ENCODE measurements at places on chromosomes 5 and 9. TPM values are rescaled to one million over a fixed set of nuclear protein-coding genes. Genes with fewer than 3 reads are reported as not detected.
A peak's percentile ranks its signal among the peaks of the same experiment; 100 is the strongest.

The SPINK4 gene
- total RNA-seq: not detected

The RUSC2 gene
- total RNA-seq: 17.1 TPM

The KCNIP1 gene
- total RNA-seq: 1.0 TPM

DNA sequence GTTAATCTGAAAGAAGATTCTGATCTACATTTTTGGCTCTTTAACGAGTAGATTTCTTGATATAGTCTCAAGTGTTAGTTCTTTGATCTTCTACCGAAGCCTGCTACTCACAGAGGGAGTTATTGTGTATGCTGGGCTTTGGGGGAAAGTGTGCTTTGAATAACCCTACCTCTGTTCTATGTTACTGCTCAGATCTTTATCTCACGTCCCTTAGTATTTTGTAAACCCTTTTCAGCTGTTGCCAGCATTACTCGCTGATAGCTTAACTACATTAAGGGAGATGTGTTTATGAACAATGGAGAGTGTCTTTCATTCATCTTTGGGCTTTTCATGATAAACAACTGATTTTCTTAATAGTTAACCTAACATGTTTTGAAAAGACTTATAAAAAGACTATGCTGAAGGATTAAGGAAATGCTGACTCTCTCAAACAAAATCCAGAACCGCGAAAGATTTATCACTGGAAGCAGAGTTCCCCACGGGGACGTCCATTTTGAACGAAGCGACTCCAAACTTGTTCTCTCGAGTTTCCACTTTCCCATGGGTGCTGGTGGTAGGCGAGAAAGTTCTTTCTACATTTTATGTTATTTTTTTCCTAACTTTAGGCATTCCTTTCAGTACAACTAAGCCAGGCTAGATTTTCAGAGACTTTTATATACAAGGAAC is 27.9 kb upstream of the ALDH1A1 start:
- H3K4me1 ChIP-seq: no peaks in the 10 kb centered on the region
- H3K27me3 ChIP-seq: no peaks in the 10 kb centered on the region
- H3K36me3 ChIP-seq: no peaks in the 10 kb centered on the region
- DNase-seq: no peak
- no peak overlapping the region for H3K27ac ChIP-seq

- H3K36me3 ChIP-seq: no peaks in the 10 kb centered on the region
- H3K27me3 ChIP-seq: no peaks in the 10 kb centered on the region
- no peak for DNase-seq
- no peak overlapping the region for H3K27ac ChIP-seq
Measured at GRCh38 chr9:93557366-93558137, 18.8 kb upstream of the PHF2 start.

- no peaks in the 10 kb centered on the region for H3K36me3 ChIP-seq
- no peak overlapping the region for H3K4me3 ChIP-seq
- H3K27me3 ChIP-seq: no peaks in the 10 kb centered on the region
- H3K27ac ChIP-seq: peak overlapping the region; percentile 4
- no peak for DNase-seq
Measured at GRCh38 chr9:93198117-93198837, 14.3 kb downstream of the WNK2 start.

DNA sequence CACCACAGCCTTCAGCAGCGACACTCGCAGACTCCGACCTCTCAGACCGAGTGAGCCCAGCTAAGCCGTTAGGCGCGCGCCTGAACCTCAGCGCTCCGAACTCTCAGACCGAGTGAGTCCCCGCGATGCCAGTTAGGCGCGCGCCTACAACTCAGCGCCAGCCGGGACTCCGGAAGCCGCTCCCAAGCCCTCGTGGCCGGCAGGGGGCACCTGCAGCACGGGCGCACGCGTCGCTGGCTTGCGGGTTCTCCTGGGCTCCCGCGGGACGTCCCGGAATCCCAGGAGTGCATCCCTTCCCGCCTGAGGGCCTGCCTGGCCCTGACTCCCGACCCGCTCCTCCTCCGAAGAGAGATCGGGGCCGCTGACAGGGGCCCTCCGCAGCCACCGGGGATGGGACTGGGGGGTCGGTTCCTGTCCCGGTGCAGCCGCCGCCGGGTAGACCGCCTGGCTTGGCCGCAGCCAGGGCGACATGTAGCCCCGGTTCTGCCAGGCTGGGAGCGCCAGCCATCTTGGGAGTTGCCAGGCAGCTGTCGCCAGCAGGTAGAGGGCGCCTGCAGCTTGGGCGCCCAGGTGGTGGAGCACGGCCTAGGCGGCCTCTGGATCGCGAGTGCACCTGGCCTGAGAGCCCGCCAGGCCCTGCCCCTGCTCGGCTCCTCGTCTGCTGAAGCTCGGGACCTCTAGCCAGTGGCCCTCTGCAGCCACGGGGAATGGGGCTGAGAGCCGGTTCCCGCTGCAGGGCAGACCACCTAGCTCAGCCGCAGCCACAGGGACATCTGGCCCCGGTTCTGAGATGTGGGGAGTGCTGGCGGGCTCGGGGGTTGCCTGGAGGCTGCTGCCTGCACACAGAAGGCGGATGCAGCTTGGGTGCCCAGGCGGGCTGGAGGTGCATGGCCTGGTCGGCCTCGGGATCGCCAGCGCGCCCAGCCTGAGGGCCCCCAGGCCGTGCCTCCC is at the start of gene ANKRD18A:
TSS of gene ANKRD18A (minus strand) at position 114 of the 951 bp plus-strand sequence. CDS start 311 bp downstream, outside the sequence.
- peak; percentile 85 for DNase-seq
- H3K27ac ChIP-seq: peak within 1 kb of the TSS; percentile 60

GRCh38 chr9:92292338-92293074 is 991 bp downstream of the IARS1 start:
- no peak for DNase-seq
- H3K4me1 ChIP-seq: peaks cover 5% of the 10 kb centered on the region
- H3K27me3 ChIP-seq: no peaks in the 10 kb centered on the region

GRCh38 chr5:119943148-119943547 is 313.8 kb downstream of the FAM170A start:
- H3K4me1 ChIP-seq: no peaks in the 10 kb centered on the region
- DNase-seq: no peak
- no peaks in the 10 kb centered on the region for H3K27me3 ChIP-seq
- H3K27ac ChIP-seq: no peak overlapping the region

Measured in breast epithelium (tissue), 4 donors.